ENCODE measurements at places on chromosomes 3 and 15.

- no peak for DNase-seq
Observed at GRCh38 chr3:178802993-178803693, 266.9 kb downstream of the KCNMB2 start.

DNA sequence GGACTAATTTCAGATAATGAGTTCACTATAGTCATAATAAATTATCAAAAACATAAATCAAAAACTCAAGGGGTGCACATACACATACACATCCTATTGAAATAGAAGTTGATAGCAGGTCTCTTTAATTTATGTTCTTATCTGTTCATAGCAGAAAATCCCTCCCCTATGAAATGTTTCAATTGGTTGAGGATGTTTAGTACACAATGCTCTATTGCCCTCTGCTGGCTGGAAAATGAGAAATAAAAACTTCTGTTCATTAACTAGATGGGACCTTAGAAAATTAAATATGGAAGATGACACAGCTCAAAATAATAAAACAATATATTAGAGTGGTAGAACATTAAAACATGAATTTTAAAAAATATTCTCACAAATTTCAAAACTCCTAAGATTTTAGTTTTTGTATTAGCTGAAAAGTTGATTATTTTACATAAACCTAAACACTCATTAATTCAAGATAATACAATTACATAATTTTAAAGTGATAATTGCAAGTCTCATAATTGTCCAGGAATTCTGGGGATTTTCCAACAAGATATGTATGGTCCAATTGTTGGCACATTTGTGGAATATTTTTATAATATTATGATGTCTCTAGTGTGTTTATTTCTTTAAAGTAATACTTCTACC lies 735.0 kb downstream of the ROBO1 start:
- no peak for DNase-seq

DNA sequence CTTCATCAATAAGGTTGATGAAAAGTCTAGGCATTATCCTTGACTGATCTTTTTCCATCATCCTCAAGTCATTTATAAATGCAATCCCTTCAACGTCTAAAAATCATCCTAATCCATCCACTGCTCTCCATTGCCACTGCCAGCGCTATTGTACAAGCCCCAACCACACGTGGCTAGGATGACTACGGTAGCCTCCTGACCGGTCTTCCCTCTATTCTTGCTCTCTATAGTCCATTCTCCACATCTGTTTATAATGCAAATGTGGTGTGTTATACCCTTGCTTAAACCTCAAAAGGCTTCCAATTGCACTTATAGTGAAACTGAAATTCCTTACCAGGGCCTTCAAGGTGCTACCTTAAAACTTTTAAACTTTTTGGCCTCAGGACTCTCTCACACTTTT lies 410.6 kb upstream of the ADAMTS9 start:
- DNase-seq: no peak

DNA sequence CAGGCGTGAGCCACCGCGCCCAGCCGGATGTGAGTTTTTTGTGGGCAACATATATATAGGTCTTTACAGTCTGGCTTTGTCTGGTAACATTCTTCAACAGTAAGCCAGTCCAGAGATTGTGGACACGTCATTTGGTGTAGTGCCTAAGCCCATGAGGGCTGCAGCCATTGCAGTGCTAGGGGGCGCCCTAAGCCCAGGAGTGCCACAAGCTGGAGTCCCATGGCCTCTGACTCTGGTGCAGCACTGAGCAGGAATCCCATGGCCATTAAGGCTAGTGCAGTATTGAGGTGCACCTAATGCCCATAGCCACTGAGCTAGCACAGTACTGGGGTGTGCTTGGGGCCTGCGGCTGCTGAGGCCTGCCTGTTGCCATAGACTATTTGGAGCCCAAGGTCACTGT lies 136.4 kb upstream of the NDN start:
- DNase-seq: no peak

DNA sequence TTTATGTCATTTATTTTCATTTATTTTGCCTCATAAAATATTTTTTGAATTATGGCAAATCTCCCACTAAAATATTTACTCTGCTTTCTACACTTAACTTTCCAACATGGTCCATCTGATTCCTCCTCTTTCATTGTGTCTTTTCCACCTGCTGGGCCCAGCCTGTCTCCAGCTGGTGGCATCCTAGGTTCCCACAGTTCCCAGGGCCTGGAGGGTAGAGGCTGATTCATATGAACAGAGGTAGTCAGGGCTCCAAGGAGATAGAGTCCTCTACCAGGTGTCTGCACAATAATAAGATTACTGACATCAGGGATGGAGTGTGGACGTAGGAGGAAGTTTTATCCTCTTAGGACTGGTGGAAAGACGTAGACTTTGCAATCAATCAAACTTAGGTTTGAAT lies 14.3 kb downstream of the ZBTB38 start:
- peak; percentile 19 for DNase-seq

GRCh38 chr3:140434261-140434905 lies 243.5 kb upstream of the TRIM42 start:
- DNase-seq: no peak

DNA sequence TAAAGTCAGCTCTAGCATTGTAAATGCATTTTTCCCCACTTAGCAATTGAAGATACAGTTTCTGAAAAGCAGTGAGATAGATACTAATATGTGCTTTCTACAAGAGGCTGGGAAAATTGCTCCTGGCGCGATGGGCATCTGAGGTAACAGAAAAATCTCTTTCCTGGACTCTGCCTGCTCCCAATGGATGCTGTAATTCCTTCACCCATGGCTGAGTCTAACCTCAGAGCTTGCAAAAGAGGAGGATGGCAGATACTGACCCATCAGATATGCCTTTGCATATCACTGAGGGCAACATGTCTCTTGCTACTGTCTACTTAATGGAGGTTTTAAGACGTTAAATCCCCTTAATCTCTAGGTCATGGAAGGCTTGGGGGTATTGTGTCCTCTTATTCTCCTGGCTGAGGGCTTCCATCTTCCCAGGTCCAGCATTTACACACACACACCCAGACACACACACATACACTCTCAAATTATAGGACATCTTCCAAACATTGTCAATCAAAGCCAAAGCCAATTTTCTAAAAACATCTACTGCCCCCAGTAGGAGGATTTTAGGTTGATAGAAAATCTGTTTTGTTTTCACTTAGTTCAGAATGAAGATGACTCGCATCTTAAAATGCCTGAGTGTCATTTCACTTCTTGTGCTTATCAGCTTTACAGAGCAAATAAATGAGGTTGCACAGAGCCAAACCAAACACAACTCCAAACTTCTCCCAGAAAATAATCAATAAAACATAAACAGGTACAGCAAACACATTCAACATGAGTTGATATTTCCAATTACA lies 2.4 kb downstream of the TRPM1 start:
- no peak for DNase-seq

- no peak for DNase-seq
Observed at GRCh38 chr15:97235611-97235985, 724.9 kb upstream of the ARRDC4 start.

DNA sequence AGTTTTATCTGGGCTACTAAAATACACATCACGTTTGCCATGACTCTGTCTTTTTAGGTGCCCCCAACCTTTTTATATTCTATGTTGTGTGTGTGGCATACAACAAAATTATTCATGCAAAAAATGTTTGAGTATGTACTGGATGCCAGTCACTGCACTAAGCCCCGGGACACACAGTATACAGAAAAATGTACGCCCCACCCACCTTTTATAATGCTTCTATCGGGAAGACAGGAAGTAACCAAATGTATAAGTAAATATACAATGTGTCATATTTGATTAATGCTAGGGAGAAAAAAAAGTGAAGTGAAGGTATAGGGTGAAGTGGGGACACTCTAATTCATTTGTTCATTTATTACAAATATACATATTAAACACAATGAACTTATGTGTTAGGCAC lies 503.4 kb upstream of the MDFIC2 start:
- DNase-seq: no peak

DNA sequence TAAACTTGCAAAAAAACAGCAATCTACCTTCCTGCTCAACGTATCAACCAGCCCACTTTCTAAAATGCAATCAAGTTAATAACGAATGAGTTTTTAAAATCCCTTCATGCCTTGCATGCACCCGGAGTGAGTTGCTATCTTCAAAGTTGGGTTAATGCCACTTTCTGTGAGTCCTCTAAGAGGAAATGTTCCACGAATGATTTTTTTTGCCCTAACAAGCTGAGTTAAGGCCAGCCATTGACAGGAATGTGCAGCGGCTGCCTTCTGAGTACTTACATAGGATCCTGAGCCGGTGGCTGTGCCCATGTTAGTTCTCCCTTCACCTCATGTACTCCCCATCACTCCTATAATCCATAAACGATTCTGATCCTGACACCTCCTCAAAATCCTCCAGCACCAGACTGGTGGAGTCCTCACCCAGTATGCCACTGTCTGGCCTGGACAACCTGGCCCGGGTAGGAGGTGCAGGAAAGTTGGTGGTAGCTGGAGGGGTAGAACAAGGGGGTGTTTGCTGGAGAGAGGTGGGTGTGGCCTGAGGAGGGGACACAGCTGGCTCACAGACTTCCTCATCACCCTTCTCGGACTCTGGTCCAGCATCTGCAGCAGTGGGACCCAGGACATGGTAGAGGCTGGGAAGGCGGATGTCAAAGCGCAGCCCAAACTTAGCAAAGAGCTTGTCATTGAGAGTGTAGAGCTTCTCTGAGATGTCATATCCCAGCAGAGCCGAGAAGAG lies 12.4 kb downstream of the POPDC2 start:
- no peak for DNase-seq

- no peak for DNase-seq
Observed at GRCh38 chr3:87949189-87949878, 109.5 kb downstream of the CGGBP1 start.

GRCh38 chr15:89826671-89827655 lies 12.3 kb upstream of the ANPEP start:
- no peak for DNase-seq
